ENCODE measurements at places on chromosomes 5 and 9.

DNA sequence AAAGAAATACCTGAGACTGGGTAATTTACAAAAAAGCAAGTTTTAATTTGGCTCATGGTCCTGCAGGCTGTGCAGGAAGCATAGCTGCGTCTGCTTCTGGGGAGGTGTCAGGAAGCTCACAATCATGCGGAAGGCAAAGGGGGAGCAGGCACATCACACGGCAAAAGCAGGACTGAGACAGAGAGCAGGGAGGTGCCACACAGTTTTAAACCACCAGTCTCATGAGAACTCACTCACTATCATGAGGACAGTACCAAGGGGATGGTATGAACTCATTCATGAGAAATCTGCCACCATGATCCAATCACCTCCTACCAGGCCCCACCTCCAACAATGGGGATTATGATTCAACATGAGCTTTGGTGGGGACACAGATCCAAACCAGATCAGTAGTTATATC is 96.2 kb downstream of the OSTF1 start:
- no peak for DNase-seq

DNA sequence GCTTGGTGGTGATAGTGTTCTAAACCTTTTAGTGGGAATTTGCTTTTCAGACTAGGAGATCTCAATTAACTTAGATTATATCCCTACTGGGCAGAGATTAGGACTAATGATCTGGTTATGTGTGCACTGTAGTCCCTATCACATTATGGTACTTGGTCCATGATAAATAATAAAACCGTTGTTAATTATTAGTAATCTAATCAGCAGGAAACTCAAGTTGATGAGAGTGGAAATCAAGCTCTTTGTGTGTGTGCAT is 262.3 kb downstream of the ARHGAP26 start:
- DNase-seq, result no peak

GRCh38 chr5:83965441-83965840 is 244.8 kb upstream of the HAPLN1 start:
- no peak for DNase-seq

GRCh38 chr5:68748101-68748500 is 345.7 kb upstream of the SLC30A5 start:
- DNase-seq, result no peak

DNA sequence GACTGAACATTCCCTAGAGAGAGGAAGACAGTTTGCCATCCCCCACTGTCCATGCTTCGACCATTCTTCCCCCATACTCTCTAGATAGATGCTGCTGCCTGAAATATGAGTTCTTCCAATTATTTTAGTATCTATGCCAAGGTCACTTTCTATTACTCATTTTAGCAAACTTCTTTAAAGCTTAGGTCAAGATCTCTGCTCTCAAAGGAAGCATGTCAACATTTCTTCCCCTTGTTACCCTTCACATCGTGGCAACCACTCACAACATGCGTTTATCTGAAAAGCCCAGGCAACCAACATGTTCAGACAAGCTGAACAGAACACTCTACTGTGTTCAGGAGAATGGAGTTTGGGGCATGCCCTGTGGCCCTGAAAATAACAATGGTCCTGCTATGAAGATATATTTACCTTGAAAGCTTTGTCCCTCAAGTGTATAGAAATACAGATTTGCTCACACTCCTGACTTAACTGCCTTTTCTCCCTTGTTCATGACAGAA is 138.4 kb upstream of the KIF2A start:
- no peak for DNase-seq

DNA sequence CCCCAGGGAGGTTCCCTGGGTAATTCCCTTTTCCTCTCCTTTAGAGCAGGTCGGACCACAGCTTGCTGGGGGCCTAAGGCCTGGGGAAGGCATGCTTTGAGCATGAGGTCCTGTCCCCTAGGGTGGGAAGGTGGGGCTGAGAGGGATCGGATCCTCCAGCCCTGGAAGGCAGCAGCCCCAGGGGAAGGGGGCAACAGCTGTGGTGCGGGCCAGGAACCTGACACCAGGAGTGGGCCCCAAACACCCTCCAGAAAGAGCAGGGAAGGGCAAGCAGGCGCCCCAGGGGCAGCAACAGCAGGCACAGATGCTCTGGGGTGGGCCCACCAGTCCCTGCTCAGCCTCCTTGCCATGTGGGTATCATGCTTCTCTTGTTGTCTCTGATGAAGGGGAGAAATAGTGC is 3.2 kb upstream of the CORO2A start:
- no peak for DNase-seq

GRCh38 chr5:64700765-64701164 is 10.5 kb downstream of the SHISAL2B start:
- DNase-seq, result no peak

- DNase-seq, result no peak
These were observed 12.6 kb downstream of the CRB2 start for GRCh38 chr9:123368536-123369153.

DNA sequence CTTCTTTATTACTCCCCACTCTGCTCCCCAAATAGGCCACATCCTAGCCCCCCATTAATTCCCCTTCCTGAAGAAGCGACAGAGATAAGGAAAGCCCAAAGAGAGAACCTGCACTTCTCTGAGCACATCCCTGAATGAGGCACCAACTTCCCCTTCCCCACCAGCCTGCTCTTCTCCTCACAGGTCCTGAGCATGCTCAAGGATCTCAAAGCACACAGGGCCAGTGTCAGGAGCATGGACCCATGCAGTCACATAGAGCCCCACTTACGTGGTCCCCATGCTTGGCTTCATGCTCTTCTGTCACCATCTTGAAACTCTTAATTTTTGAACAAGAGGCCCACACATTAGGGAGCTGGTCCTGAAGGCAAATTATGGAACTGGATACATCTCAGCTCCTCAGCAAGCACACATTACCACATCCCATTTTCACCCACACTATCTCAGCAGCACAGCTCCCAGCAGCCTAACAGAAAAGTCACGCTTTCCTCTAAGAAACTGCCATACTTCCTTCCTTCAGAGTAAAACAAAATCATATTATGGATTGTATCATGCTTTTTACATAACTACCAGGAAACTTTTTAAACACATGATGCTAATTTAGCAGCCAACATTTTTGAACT is 99.8 kb downstream of the NFIB start:
- DNase-seq, result no peak

DNA sequence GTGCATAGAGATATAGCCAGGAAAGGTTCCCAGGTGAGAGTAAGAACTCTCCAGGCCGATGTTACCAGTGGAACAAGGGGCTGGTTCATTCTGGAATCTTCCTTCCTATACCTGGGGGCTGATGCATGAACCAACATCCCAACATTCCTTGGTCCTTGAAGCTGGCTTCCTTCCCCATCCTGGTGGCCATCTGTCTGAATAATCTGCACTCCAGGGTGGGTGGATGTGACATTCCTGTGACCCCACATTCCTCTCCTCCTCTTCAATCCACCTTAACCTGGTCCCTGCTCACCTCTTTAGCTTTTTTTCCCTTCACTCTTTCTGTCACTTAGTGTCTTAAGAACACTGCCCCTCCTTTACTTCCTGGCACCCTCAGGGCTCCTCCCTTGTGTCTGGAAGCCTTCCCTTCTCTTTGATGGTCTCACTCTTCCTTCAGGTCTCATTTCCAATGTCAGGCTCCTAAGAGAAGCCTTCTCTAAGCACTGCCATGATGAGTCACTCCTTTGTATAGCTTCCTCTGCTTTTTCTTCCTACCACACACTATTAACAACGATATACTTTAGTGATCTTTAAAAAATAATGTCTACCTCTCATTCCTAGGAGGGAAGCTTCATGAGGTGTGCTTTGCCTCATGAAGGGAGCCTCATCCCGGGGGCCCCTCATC is 80.3 kb downstream of the BOD1 start:
- DNase-seq, result no peak

GRCh38 chr5:145811834-145812625 is 23.1 kb downstream of the PRELID2 start:
- no peak for DNase-seq

DNA sequence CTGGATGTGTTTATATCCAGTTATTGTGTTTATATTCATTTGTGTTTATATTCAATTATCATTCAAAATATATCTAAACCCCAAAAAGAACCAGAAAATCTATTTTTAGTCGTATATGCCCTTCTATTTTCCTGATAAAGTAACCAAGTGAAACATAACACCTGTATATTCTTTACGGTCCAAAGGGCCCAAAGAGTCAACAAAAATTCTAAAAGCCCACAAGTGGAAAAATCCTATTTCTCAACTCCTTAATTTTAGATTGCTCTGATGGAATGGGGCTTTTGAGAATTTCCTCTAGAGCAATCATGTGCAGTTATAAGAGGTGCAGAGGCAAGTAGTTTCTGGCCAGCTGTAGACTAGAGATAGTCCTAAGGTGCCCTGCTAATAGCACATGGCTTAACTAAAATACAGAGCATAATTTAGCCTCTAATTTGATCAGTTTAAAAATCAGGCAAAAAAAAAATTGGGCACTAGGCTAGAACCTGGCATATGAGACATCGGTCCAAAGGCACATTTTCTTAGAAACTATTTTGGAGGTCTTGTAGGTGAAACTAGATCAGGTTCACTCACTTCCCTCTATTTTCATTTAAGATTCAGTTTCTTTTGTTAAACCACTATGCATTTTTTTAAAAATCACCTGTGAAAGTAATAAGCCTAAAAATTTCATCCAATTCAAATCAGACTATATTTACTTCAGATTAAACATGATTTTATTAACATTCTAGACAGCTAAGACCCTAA is 256.0 kb downstream of the FBXL17 start:
- no peak for DNase-seq

GRCh38 chr5:164090358-164090757 is 584.9 kb downstream of the MAT2B start:
- DNase-seq, result no peak

- no peak for DNase-seq
These were observed 7.7 kb downstream of the LPCAT1 start for GRCh38 chr5:1515921-1516571.

- DNase-seq, result no peak
These were observed 80.0 kb upstream of the CTNND2 start for GRCh38 chr5:11984196-11984595.

DNA sequence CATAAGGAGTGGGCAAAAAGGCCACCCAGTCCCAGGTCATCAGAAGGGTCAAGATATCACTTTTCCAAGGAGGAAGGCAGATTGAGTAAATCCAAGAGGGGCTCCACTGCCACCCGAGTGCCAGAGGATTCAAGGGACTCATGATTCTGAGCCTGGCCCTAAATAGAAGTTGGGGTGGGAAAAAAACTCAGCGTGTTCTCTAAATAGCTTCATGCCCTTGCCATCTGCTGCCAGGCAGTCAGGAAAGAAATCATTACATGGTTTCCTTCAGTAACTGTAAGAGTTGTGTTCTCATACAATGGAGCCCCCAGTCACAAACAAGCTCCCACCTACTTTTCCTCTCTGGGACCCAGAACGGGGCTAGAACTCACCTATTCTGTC is 37.2 kb downstream of the SAR1B start:
- no peak for DNase-seq

GRCh38 chr5:137606401-137606800 is 107.3 kb upstream of the SPOCK1 start:
- DNase-seq, result no peak

GRCh38 chr5:88879724-88880123 is 3.3 kb downstream of the MEF2C start:
- DNase-seq, result no peak

DNA sequence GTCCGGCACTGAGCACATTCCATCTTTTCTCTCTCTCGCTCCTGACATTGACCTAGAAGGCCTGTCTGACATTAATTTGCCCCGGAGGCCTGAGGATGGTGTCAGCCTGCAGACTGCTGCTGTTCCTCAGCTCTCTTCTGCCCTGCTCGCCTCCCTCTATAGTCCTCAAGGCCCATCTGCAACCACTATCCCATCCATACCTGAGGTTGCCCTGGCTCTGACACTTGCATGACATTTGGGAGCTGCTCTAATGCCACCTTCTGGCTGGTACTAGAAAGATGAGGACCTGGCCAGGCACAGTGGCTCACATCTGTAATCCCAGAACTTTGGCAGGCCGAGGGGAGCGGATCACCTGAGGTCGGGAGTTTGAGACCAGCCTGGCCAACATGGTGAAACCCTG is 38.6 kb upstream of the GGTA1 start:
- DNase-seq, result no peak

DNA sequence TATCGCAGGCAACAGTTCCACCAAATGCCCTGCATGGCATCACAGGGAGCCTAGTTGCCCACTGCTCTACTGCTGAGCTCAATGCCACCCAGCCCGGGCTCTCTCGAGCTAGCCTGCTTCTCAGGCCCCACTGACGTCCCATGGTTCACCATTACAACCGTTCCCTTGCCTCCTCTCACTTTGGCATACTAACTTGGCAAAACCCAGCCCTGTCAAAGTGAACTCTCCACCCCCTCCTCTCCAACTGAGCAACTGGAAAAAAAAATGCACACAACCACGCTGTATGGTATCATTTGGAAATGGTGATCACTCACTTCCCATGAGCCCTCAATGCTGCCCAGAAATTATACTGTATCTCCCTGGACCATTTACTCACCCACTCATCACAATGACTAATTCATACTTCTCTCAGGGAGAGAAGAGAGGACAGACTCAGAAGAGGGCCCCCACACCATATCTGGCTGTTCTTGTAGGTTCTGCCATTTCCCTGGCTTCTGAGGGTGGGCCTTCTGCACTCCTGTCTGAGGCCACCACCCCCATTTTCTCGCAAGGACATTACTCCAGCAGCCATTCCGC is 51.4 kb upstream of the RARS1 start:
- no peak for DNase-seq

DNA sequence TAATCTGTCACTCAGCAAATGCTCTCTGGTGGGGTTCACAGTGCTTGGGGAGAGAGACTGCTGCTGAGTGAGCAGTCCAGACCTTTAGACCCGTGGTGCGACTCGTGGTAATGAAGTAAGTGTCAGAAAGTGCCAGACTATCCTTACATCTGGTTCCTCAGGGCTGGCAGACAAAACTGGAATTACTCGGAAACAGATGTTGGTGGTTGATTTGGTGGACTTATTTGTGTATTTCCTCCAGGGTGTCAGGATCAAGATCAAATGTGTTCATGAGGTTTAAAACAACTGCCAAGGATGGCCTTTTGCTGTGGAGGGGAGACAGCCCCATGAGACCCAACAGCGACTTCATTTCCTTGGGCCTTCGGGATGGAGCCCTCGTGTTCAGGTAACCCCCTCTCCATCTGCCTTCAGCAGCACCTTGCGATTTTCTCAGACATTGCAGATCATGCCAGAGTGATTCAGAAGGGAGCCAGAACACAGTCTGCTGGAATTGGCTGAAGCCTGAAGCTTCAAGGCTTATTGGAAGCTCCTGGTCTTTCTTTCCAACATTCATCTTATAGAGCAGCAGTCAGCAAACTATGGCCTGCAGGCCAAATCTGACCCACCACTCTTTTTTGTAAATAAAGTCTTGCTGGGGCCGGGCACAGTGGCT is 105.2 kb downstream of the LIFR start:
- DNase-seq, result no peak

DNA sequence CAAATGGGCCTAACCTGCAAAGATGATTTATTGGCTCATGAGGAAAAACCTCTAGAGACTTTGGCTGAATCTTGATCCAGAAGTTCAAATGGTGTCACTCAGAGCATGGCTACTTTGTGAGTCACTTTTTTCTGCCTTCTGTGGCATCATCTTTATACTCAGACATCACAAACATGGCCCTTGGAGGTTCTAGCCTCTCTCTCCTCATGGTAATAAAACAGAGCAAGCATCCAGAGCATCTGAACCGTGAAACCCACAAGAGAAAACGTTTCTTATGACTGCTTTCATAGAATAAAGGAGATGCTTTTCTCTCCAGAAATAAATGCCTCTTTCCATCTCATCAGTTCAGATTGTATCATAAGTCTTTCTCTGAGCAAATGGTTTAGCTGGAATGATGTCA is 780.3 kb downstream of the KCTD16 start:
- no peak for DNase-seq

Data from NCI-H2081 treated with DMSO at 0.1 percent for 48 hours (cell line).